Non-pigmented ciliary epithelial cell (primary cell): ENCODE measurements at places on chromosomes 6 and 20.

DNA sequence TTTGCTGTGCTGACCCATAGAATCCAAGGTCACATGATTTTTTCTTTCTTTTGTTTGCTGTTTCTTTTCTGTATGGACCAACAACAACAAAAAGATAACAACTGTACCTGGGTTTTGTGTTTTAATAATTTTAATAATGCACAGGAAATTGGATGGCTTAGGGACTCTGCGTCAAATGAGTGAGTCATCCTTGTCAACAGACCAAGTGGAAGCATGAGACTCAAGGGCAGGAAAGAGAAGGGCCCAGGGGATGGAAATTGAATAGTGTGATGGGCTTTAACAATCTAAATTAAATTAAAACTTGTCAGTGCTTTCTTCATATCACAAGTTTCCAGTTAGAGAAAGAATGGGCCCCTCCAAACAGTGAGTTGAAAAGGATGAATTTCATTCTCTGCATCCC lies 413.0 kb downstream of the PREX1 start:
- DNase-seq, result no peak

- no peak for DNase-seq
Observed at GRCh38 chr6:1767481-1768246, 157.9 kb downstream of the FOXC1 start.

- no peak for DNase-seq
Observed at GRCh38 chr20:9928281-9928737, 89.4 kb upstream of the PAK5 start.

- no peak for DNase-seq
Observed at GRCh38 chr6:133756078-133756695, 132.7 kb upstream of the TCF21 start.

GRCh38 chr6:11069760-11070159 lies 23.9 kb upstream of the SMIM13 start:
- no peak for DNase-seq

DNA sequence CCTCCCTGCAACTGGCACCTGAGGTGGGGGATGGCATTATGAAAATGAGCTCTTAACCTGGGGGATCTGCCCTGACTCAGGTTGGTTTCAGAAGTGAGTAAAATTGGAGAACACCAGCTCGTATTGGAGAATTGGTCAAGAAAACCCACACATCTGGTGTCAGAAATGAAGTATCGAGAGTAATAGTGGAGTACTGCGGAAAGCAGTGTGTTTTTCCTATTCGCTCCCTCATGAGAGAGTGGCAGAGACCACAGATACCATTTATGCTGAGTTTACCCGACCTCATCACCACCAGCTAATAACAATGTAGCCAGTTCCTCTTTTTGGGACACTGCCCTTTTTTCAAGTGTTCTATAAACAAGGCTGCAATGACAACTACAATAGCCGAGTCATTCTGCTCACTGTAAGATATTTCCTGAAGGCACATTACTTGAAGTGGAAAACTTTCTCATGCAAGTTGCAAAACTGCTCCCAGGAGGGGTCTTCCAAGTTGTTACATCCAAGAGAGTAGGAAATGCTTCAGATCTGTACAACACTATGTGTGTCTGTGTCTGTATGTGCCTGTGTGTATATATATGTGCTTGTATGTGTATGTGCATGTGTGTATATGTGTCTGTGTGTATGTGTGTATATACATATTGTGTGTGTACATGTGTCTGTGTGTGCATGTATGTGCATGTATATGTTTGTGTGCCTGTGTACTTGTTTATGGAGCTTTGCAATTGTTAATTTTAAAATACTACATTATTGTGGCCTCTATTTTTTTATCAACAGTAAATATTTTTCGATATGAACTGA lies 106.0 kb upstream of the CST7 start:
- no peak for DNase-seq
